ENCODE measurements at places on chromosomes 7 and 10. TPM values are rescaled to one million over a fixed set of nuclear protein-coding genes. Genes with fewer than 3 reads are reported as not detected.

LANCL2 gene
- 21.6 TPM for total RNA-seq

ACBD7 gene
- 10.7 TPM for total RNA-seq

SPDYE9 gene
- total RNA-seq = not detected

UCN3 gene
- total RNA-seq = 1.3 TPM

GIMAP1 gene
- not detected for total RNA-seq

FIGNL1 gene
- 26.9 TPM for total RNA-seq

LRRD1 gene
- total RNA-seq = 0.31 TPM

GRM3 gene
- total RNA-seq = 1.4 TPM

KDM7A gene
- total RNA-seq = 13.8 TPM

EN2 gene
- total RNA-seq = not detected

ADIRF gene
- total RNA-seq = not detected

CELF2 gene
- total RNA-seq = 3.8 TPM

POLL gene
- total RNA-seq = 49.3 TPM

MPP7 gene
- 17.5 TPM for total RNA-seq

CCSER2 gene
- total RNA-seq = 44.9 TPM

IL2RA gene
- total RNA-seq = not detected

ANK3 gene
- 87.6 TPM for total RNA-seq

AGR3 gene
- total RNA-seq = 5.8 TPM

ARHGAP19 gene
- total RNA-seq = 21.1 TPM

BICC1 gene
- 4.9 TPM for total RNA-seq

PCLO gene
- total RNA-seq = 11.9 TPM

MYL7 gene
- total RNA-seq = 1.5 TPM

CYP2C18 gene
- not detected for total RNA-seq

MYPN gene
- 0.22 TPM for total RNA-seq

WDFY4 gene
- total RNA-seq = 0.07 TPM

NPC1L1 gene
- 21.2 TPM for total RNA-seq

CHCHD3 gene
- 67.3 TPM for total RNA-seq

TBX20 gene
- total RNA-seq = not detected

ERCC6 gene
- total RNA-seq = 30.2 TPM

PRRT4 gene
- 2.9 TPM for total RNA-seq

Measured in progenitor cell of endocrine pancreas (in vitro differentiated cells).